Activated CD4-positive, alpha-beta memory T cell treated with anti-CD3 and anti-CD28 coated beads for 36 hours (primary cell): ENCODE measurements at places on chromosomes 4 and X. TPM values are rescaled to one million over a fixed set of nuclear protein-coding genes. Genes with fewer than 3 reads are reported as not detected.

DNA sequence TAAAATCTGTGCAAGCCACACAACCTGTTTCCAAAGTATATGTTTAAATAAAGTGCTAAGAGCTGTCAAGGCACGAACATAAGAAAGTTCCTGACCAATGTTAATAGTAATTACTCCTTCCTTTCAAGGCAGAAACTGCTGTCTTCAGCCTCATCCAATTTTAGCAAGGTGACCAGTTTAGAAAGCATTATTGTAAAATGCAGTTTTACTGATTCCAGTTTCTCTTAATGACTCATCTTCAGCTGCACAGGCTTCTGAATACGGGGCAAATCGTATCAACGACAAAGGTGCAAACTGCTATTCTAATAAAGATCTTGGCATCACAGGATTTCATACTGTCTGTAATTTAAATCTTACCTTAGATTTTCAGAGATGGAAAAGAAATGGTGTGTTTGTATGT, 87.5 kb downstream of the PPP3CA start:
- no peak for DNase-seq

- DNase-seq, result no peak
Measured at GRCh38 chrX:96835660-96836289, 47.9 kb upstream of the RPA4 start.

GRCh38 chr4:53371843-53372521, 5.5 kb upstream of the FIP1L1 start:
- DNase-seq, result no peak

The CHRNA9 gene
- total RNA-seq, result 0.10 TPM

- no peak for DNase-seq
Measured at GRCh38 chr4:2141022-2141761, 82.1 kb downstream of the NAT8L start.

GRCh38 chr4:14375816-14376215, 626.5 kb upstream of the CPEB2 start:
- DNase-seq, result no peak

- DNase-seq, result no peak
Measured at GRCh38 chr4:184747034-184747830, 13.3 kb upstream of the CENPU start.

The TBC1D8B gene
- 1.4 TPM for total RNA-seq

DNA sequence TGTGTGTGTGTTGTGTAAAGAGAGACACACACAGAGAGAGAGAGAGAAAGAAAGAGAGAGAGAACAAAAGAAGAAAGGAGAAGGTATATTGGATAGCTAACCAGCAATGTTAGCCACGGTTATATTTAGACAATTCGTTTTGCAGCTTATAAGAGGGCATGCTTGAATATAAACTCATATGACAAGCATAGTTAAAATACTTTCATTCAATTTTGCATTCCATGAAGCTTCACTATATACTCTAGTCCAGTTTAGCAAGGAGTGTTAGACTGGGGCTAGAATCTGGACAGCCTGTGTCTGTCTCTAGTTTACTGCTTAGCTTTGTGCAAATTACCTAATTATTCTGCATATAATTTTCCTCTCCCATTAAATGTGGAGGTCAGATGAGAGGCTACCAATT, 525.9 kb upstream of the ZFP42 start:
- DNase-seq, result no peak

The ASMT gene
- 0.52 TPM for total RNA-seq

DNA sequence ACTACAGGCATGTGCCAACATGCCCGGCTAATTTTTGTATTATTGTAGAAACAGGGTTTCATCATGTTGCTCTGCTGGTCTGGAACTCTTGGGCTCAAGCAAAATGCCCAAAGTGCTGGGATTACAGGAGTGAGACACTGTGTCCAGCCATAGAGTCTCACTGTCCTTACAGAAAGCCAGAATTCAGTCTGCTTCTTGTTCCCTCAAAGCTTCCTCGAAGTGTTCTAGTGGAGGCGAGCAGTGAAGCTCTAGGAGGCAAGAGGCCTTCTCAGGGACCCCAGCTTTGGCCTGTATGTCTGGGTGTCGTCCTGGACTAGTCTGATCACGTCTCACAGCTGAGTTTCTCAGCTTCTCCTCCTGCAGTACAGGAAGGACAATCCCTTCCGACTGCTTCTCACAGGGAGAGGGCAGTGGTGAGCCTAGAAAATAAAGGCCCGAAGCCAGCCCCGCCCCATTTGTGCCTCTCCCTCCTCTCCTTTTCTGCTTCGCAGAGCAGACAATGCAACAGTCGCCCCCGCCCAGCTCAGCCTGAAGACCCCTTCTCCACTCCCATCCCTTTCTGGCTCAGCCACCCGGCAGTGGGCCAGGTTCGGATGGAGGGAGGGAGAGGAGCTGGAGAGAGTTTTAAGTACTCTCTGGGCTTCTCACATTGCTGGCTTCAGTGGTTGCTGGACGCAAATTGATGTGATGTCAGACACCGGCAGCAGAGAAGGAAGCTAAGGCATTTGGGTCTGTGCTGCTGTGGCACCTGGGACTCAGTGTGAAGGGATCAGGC, 11.1 kb upstream of the FAM3A start:
- DNase-seq, result peak; percentile 80

DNA sequence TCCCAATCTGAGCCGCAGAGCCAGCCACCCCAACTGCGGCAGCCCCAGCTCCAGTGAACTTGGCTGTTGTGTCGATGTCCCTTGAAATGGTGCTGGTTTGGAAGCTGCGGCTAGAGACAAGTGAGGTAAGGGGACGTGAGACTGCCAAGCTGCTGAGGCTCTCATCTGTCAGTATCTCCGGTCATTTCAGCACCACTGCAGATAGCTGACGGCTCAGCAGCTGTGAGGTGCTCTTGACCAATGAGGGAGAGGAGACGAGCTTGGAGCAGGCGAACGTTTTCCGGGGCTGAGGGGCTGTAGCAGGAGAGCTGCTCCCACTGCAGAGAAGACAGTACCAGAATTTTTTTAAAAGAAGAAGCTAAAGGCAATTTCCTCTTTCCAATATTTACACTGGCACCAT, 175.5 kb upstream of the CASK start:
- no peak for DNase-seq

- DNase-seq, result peak; percentile 11
Measured at GRCh38 chrX:10070714-10071436, 85.9 kb upstream of the CLCN4 start.

The GLOD5 gene
- total RNA-seq, result not detected

- DNase-seq, result peak; percentile 63
Measured at GRCh38 chr4:140252742-140253555, 99.0 kb upstream of the MAML3 start.

DNA sequence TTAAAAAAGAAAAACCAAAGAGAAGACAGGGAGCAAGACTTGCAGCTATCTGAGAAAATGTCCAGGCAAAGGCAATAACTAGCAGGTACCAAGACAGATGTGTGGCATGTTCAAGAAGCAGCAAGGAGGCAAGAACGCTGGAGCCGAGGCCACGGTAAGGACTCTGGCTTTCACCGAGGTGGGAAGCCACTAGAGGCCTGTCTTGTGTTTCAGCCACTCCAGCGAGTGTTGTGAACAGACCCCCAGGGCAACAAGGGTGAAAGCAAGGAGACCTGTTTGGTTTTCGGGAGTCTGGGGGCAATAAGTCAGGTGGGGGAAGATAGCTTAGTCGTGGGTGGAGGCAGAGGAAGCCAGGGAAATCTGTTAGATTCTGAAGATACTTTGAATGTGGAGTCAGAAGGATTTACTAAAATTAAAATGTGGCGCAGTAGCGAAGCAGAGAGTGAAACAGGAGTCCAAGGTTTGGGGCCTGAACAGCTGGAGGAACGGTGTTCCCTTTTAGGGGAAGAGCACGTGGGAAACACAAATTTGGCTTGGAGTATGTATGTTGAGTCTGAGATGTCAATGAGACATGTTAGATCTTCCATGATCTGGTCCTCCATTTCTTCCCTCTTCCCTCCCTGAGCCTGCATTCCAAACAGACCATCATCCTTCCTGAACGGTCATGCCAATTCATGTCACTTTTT, 3.1 kb downstream of the WDR1 start:
- no peak for DNase-seq
